ENCODE measurements at places on chromosomes 7 and 10.

DNA sequence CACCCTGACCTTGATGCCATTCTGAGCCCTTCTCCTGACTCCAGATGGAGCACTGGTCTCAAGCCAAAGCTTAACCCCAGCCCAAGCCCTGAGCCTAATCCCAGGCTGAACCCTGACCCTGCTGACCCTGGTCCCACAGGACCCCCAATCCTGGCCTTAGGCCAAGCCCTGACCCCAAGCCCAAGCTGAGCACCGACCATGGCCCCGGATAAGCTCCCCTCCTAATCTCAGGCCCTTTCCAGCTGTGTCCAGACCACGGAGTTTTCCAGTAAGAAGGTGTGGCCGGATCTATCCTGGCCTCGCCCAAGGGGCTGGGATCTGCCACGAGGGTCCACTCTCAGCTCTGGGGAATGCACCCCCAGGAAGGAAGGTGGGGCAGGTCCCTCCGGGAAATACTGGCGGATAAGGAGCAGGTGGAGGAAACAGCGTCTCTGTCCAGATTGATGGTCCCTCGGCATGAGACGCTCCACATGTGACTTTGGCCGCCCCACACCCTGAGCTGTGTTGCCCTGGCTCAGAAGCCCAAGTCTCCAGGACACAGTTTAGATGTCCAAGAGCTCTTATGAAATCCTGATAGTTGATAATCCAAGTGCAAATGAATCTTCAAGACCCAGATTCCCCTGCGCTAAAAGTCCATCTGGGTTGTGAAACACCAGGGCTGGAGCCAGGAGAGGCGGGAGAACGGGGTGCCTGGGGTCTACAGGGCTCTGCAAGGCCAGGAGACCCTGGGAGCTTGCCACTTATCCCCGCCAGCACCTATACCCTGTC lies 10.4 kb downstream of the ELN start:
- DNase-seq: no peak

GRCh38 chr7:135200821-135201331 lies 10.4 kb downstream of the WDR91 start:
- DNase-seq: no peak

GRCh38 chr7:128210590-128211570 lies 30.2 kb upstream of the LEP start:
- no peak for DNase-seq

GRCh38 chr7:14582010-14582409 lies 320.5 kb downstream of the DGKB start:
- no peak for DNase-seq

DNA sequence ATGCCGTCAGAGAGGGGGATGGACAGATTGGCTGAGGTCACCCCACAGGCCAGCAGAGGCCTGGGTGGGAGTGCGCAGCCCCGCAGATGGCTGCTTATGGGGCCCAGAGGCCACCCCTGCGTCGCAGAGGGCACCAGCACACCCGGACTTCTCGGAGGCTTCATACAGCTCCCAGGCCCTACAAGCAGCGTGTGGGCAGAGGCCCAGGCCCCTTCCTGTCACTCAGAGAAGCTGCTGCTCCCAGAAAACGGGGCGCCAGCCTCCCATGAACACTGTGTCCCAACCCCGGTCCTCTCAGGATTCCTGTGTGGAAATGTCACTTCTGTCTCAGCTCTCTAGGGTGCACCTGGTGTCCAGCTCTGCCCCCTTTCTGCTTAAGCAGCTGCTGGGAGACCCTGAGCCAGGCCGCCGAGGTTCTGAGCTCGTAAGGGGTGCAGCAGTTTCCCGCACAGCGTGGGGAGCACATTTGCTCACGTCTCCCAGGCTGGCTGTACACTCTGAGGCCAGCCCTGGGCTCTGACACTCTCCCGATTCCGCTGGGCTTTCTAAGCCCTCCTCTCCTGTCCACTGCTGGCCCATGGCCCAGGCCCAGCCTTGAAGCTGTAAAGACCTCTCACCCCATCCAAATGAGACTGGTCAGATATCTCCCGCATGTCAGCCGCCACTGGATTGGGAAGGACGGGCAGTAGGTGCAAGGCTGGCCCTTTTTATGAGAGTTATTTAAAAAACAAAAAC lies 6.8 kb downstream of the GPR146 start:
- no peak for DNase-seq

DNA sequence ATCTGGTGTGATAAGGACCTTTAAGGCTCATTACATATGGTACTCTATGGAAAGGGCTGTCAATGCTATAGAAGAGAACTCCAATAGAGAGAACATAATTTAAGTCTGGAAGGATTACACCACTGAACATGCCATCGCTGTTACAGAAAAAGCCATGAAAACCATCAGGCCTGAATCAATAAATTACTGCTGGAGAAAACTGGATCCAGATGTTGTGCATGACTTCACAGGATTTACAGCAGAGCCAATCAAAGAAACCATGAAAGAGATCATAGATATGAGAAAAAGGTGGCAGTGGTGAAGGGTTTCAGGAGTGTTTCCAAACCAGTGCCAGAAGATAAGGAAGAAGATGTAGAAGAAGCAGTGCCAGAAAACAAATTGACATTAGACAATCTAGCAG lies 18.9 kb upstream of the GPR22 start:
- DNase-seq: no peak

- no peak for DNase-seq
Observed at GRCh38 chr7:41164440-41164839, 538.5 kb downstream of the INHBA start.

GRCh38 chr7:40782836-40783235 lies 648.0 kb downstream of the SUGCT start:
- DNase-seq: no peak

DNA sequence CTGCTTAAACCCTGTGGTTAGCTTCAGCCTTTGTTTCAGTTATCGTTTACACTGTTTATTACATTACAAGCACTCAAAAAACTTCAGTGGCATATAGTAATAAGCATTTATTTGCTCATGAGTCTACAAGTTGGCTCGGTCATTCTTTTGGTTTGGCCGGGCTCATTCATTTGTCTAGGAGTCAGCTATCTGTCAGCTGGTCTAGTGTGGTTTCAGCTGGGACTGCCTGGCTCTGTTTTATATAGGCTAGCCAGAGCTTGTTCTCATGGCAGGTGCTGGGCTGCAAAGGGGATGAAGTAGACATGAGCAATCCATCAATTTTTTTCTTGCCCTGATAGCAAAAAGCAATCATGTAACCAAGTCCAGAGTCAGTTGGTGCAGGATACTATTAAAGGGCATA lies 103.6 kb downstream of the MKLN1 start:
- peak; percentile 85 for DNase-seq

DNA sequence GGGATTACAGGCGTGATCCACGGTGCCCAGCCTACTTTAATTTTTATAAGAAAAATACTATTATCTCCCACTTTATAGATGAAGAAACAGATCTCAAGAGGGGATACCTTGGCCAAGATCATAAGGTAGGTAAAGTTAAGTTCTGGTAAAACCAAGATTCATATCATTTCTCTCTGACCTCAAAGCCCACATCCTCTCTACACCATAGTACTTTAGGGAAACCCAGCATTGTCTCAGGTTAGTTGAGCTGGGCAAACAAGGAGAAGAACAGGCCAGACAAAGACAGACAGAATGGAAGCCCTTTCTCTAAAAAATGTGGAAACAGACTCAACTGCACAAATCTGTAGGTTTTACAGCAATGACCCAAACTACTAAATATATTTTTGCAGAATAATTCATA lies 197.7 kb upstream of the FRMD4A start:
- no peak for DNase-seq

DNA sequence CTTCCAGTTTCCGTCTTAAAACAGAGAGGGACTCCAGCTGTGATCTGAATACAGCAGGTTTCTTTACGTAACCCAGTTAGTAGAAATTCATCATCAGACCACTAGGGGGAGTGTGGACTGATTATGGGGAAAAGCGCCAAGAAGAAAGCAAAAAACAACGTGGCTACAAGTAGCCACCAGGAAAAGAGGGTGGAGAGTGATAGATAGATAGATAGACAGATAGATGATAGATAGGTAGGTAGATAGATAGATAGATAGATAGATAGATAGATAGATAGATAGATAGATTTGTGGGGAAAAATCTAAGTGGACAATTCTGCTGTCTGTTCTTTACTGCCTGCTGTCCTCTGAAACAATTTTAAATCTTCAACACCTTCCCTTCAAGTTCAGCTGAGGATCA lies 12.7 kb upstream of the AKR1B10 start:
- peak; percentile 57 for DNase-seq

- DNase-seq: no peak
Observed at GRCh38 chr7:27137640-27138315, 5.7 kb downstream of the HOXA5 start.

DNA sequence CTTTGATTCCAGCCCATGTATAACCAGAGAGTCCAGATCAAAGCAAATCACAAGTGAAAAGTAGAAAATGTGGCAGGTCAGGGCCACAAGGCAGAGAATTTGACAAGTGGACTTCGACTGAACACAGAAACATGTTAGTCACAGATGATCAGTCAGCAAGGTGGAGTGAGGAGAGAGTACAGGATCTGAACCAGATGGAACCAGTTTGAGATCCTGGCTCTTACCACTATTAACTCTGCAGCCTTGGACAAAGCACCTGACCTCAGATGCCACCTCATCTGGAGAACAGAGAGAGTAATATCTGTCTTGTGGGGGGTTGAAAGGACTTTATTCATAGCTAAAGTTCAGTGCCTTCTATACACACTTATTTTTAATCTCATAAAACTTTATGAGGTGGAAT lies 4.4 kb downstream of the MRLN start:
- DNase-seq: no peak

DNA sequence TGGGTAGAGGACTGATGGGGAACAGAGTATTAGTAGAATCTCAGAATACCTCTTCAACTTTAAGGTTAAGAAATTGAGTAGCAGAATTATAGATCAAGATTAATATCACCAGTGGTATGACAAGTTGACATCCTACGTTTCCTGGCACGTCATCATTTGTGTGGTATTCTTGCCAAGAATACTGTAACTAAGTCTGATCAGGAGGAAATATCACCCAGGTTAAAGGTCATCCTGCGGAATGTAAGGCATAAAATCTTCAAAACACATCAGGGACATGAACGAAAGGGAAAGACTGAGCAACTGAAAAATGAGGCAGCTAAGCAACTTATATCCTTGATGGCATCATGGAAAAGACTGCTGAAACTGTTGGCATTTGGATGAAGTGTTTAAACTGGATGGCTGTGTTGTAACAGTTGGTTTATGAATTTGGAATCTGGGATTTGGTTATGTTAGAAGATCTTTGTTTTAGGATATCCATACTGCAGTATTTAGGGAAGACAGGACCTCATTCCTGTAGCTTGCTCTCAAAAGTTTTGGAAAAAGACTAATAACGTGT lies 86.1 kb downstream of the TRIM24 start:
- no peak for DNase-seq

- no peak for DNase-seq
Observed at GRCh38 chr10:5416981-5417380, 4.6 kb downstream of the NET1 start.

- no peak for DNase-seq
Observed at GRCh38 chr7:94129443-94130140, 125.4 kb upstream of the BET1 start.

DNA sequence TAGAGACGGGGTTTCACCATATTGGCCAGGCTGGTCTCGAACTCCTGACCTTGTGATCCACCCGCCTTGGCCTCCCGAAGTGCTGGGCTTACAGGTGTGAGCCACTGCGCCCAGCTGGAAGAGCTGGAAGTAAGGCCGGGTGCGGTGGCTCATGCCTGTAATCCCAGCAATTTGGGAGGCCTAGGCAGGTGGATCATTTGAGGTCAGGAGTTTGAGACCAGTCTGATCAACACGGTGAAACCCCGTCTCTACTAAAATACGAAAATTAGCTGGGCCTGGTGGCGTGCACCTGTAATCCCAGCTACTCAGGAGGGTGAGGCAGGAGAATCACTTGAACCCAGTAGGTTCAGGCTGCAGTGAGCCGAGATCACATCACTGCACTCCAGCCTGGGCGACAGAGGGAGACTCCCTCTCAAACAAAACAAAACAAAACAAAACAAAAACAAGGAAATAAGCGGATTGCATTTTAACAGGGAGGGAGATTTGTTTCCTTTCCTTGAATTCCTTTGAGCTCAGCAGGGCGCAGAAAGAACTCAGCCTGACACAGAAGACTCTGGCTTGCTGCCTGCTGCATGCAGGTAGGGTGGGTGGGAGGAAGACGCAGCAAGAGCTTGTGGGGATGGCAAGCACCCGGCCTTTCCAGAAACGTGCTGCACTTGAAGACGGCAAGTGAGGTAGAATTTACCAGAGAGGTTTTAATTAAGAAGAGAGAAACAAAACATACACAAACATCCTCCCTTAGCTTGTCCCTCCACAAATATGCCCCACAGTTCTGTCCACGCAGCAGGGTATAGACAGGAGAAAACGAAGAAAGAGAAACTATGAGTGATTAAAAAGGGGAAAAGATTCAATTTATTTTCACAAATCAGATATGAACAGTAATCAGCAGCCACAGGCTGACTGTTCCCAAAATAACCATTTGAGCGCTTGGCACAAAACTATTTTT lies 148.0 kb downstream of the RNF216 start:
- DNase-seq: peak; percentile 74

DNA sequence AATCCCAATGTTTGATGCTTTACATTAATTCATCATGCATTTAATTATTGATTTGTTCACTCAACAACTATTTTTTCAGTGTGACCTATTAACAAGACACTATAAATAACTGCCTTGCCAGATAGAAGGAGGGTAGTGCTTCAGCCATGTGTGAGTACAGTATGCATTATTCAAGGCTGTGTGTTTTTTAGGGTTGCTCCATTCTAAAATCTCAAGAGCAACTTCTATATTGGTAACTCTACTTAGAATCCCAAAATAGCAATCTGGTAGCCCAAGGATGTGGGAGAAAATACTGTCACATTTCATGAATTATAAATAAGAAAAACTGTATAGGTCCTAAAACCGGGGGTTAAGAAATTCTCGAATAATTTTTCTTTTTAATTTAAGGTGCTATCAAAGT lies 69.9 kb downstream of the ENO4 start:
- DNase-seq: no peak

GRCh38 chr10:122486406-122487080 lies 25.2 kb downstream of the HTRA1 start:
- no peak for DNase-seq

- DNase-seq: peak; percentile 67
Observed at GRCh38 chr7:6221340-6222319, 50.8 kb downstream of the CYTH3 start.

- DNase-seq: no peak
Observed at GRCh38 chr7:14754631-14755030, 147.9 kb downstream of the DGKB start.

GRCh38 chr10:8159341-8160165 lies 105.1 kb downstream of the GATA3 start:
- DNase-seq: no peak

DNA sequence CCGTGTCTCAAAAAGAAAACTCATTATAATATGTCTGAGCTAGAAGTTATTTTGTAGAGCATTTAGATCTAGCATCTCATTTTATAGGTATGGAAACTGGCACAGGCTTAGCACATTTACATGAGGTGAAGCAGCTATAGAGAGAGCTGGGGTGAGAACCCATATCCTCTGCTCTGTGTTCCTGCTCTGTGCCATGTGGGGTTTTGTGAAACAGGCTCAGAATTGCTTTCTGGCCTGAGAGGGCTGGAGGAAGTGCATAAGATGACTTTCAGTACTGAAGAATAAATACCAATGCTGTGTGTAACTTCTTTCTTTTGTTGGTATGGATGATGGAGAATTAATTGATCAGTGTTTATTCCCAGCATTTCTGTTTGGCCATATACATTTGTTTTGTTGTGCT lies 159.1 kb downstream of the LRRC4 start:
- no peak for DNase-seq
